GM23248 (cell line): ENCODE measurements at places on chromosomes 12 and 14.
A peak's percentile ranks its signal among the peaks of the same experiment; 100 is the strongest.

- DNase-seq = no peak
Measured at GRCh38 chr12:110574044-110574443, 9.1 kb downstream of the PPTC7 start.

- DNase-seq = no peak
Measured at GRCh38 chr12:102551186-102551585, 70.8 kb upstream of the IGF1 start.

DNA sequence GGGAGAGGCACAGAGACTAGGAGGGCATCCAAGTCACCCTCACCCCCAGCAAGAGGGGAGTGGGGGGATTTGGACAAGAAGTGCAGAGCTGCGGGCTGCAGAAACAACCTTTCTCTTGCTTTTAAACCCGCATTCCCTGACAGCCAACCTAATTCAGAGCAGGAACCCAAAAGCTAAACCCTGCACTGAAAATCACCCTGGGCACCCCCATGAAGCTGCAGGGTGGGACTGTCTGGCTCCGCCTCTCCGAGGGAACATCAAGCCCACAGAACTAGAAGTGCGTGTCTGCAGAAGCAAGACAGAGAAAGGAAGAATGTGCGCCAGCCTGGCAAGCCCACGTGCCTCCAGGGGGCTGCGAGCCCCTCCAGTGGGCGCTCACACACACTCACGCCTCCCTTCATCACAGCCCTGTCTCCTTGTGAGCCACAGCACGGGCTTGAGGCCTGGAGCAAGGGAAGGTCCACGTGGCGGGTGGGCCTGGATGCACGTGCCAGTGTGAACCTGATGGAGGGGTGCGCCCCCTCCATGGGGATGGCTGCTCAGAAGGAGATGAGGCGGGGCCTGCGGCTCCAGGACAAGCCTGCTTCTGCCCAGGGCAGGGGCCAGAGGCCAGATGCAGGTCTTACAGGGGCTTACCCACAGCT lies 27.8 kb upstream of the PNMA1 start:
- peak; percentile 37 for DNase-seq

DNA sequence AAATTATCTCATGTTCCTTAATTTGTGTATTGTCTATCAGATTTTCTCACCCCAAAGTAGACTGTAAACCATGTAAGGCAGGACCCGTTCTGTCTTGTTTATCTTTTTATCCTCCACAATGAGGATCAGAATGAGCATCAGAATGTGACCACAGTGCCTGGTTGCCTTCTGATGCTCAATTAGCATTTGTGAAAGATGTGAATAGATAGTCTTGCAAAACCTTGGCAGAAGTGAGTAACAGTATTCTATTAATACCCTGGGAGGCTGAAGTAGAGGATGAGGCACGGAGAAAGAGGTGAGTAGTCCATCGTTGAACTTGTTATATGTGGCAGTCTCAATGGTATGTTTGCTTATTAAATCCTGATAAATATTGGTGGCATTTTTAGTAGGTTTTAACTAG lies 781.4 kb downstream of the NRXN3 start:
- peak; percentile 48 for DNase-seq

- no peak for DNase-seq
Measured at GRCh38 chr12:49026678-49027480, 8.3 kb upstream of the PRKAG1 start.
